ENCODE measurements at places on chromosomes 2 and 18.

DNA sequence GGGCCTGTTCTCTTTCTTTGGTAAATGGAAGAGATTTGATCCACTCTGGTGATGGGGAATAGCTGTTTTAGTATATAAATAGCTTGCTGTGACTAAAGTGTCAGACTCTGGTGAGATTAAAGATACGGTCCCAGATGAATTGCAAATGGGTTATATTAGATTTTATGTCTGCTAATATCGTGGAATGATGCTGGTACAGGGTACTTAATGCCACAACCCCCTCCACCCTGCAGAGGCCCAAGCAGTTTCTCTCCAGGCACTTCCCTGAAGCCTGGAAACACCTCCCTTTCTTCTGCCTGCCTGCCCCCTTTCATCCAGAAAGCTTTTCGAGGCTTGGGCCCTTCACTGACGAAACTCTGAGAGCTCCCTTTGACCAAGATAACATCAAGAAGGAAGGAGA is 21.4 kb upstream of the RFX8 start:
- no peak for DNase-seq

GRCh38 chr18:56696966-56697365 is 45.8 kb downstream of the WDR7 start:
- no peak for DNase-seq

- DNase-seq: no peak
Observed at GRCh38 chr2:241935314-241935713, 65.8 kb downstream of the RTP5 start.

DNA sequence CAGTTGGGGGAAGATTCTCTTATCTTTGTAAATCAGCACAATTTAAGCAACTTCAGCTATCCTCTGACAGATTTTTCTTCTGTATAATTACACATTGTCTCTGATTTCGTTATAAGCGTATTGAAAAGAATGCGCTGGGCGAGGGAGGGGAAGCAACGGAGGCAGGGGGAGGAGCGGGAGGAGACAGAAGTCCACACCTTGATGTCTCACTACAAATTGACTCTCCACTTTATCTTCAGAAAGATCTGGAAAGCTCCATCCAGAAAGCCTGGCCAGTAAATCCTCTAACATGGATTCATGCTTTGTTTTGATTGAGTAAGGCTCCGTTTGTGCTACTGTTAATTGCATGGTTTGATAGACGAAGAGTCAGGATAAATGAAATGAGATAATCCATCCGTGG is 76.6 kb downstream of the SMIM21 start:
- no peak for DNase-seq

GRCh38 chr2:208254118-208254870 is 577 bp downstream of the IDH1 start:
- DNase-seq: peak; percentile 77

GRCh38 chr2:120626566-120626965 is 109.1 kb upstream of the GLI2 start:
- DNase-seq: no peak
